ENCODE measurements at places on chromosomes 2 and 18. TPM values are rescaled to one million over a fixed set of nuclear protein-coding genes. Genes with fewer than 3 reads are reported as not detected.
A peak's percentile ranks its signal among the peaks of the same experiment; 100 is the strongest.

Gene STAT1
- 65.6 TPM for polyA plus RNA-seq

Gene CCDC148
- 5.3 TPM for polyA plus RNA-seq

GRCh38 chr18:12744103-12744502, 41.3 kb downstream of the PSMG2 start:
- DNase-seq: peak; percentile 22

DNA sequence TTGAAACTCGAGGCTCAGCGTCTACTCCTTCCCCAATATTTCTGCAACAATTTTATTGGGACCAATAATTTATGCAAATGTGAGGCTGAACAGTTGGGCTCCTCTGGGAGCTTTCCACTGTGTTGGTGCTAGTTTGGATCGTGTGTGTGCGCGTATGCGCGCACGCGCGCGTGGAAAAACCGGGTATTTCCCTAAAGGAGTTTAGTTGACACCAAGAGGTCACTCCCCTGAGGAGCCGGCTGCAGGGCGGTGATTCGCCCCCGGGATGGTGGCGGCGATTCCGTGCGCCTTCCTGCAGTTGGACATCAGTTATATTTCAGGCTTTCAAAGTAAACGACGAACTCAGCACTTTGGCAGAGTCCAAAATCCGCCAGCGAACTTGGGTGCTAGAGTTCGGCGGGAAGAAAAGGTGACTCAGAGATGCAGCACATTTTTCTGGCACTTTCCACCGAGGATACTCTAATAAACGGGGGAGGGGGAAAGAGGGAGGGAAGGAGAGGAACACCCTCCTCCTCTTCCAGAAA, 186.5 kb upstream of the FANCL start:
- peak; percentile 59 for DNase-seq

Data from right lung (tissue), 10 donors.